ENCODE measurements at places on chromosomes 7 and 10. TPM values are rescaled to one million over a fixed set of nuclear protein-coding genes. Genes with fewer than 3 reads are reported as not detected.
A peak's percentile ranks its signal among the peaks of the same experiment; 100 is the strongest.

The VSTM2A gene
- total RNA-seq = not detected

The HHEX gene
- total RNA-seq = 12.2 TPM

The MRM2 gene
- 23.7 TPM for total RNA-seq

The ARHGEF5 gene
- total RNA-seq = 36.9 TPM

DNA sequence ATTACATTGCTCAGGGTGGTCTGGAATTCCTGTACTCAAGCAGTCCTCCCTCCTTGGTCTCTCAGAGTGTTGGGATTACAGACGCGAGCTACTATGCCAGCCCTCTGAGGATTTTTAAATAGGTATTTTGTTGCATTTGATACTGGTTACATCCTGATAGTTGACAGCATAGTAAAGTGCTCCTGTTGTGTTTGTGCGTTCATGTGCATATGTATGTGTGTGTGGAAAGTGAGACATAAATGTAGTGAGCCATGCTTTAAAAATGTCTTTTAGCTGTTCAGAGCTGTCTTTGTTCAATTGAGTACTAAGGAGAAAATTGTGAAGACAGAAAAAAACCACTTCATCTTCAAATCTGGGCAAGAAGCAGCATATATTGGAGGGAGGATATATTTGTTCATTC, 27.8 kb downstream of the ZNRF2 start:
- no peaks in the 10 kb centered on the region for H3K27me3 ChIP-seq
- H3K4me1 ChIP-seq = no peaks in the 10 kb centered on the region
- H3K36me3 ChIP-seq = no peaks in the 10 kb centered on the region

DNA sequence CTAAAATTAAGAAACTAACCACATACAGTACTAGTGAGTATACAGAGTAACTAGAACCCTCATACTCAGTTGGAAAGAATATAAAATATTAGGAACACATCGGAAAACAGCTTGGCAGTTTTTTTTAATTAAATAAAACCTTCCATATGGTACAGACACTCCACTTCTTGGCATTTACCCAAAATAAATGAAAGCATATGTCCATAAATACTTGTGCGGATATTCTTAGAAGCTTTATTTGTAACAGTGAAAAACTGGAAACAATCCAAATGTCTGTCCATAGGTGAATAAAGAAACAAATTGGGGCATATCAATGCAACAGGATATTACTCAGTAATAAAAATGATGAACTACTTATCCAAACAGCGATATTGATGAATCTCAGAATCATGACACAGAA, 410.0 kb downstream of the HTR7 start:
- no peak for DNase-seq
- no peaks in the 10 kb centered on the region for H3K4me1 ChIP-seq
- no peaks in the 10 kb centered on the region for H3K36me3 ChIP-seq
- H3K27ac ChIP-seq = no peak overlapping the region
- no peak overlapping the region for H3K4me3 ChIP-seq

- no peak overlapping the region for H3K4me3 ChIP-seq
- H3K36me3 ChIP-seq = no peaks in the 10 kb centered on the region
- H3K4me1 ChIP-seq = no peaks in the 10 kb centered on the region
- H3K27me3 ChIP-seq = peaks cover 13% of the 10 kb centered on the region
- DNase-seq = no peak
Observed at GRCh38 chr7:159023746-159024145, 120.9 kb downstream of the VIPR2 start.

- no peak overlapping the region for H3K27ac ChIP-seq
- peaks cover 9% of the 10 kb centered on the region for H3K4me1 ChIP-seq
- H3K4me3 ChIP-seq = no peak overlapping the region
- DNase-seq = no peak
- H3K27me3 ChIP-seq = no peaks in the 10 kb centered on the region
Observed at GRCh38 chr10:30645340-30645827, 15.8 kb upstream of the LYZL2 start.

DNA sequence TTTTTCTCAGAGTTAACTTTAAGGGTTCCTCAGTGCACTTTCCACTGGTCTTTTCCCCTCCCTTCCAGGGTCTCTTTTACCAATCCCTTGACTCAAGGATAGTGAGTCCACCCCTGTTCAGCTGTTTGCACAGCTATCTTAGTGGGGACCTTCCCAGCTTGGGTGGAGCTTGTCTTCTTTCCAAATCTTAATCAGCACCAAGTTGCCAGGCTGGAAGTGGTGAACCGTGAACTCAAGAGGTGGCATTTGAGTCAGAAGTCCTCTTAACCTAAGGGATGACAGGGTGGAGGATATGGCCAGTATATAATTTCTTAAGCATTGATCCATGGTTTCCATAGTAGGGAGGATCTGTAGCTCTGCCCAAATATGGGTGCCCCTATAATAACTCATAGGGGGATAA, 25.0 kb downstream of the MAPK8 start:
- no peaks in the 10 kb centered on the region for H3K36me3 ChIP-seq
- no peak overlapping the region for H3K4me3 ChIP-seq
- no peak overlapping the region for H3K27ac ChIP-seq
- peaks cover 7% of the 10 kb centered on the region for H3K4me1 ChIP-seq
- DNase-seq = no peak
- no peaks in the 10 kb centered on the region for H3K27me3 ChIP-seq

DNA sequence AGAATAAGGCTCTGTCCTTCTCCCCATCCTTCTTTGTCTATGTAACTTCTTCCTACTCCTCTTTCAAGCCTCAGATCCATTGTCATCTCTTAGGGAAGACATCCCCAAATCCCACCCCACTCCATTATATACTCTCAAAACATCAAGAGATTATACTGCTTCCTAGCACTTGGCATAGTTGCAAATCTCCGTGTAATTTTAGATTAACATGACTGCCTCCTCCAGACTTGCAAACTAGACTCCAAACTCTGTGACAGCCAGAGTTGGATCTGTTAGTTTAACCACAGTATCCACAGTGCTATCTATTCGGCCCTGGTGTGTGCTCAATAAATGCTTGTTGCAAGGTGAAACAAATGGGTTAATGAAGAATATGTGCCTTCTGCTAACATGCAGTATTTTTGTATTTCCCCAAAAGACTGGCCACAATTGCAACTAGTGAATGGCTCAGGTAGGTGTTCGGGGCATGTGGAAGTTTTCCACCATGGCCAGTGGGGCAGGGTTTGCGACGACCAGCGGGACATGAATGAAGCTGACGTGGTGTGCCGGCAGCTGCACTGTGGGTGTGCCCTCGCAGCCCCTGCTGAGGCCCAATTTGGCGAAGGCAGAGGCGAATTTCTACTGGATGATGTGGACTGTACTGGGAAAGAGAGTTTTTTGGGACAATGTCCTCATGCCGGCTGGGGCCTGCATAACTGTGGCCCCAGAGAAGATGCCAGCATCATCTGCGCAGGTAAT, 34.5 kb upstream of the C10orf120 start:
- no peaks in the 10 kb centered on the region for H3K4me1 ChIP-seq
- H3K36me3 ChIP-seq = no peaks in the 10 kb centered on the region
- H3K27ac ChIP-seq = no peak overlapping the region

DNA sequence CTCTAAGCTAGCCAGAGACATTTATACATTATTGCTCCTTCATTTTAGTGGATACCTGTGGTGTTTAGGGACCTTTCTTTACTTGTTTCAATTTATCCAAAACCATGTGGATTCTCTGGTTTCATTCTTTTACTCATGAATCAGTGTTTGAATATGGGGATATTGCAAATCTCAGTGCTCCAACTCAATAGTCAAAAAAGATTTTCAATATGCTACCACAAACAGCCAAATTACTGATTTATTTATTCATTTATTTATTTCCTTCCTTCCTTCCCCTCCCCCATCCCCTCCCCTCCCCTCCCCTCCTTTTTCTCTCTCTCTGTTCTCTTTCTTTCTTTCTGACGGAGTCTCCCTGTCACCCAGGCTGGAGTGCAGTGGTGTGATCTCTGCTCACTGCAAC, 253.1 kb upstream of the IMMP2L start:
- H3K27me3 ChIP-seq = no peaks in the 10 kb centered on the region
- no peaks in the 10 kb centered on the region for H3K4me1 ChIP-seq
- H3K27ac ChIP-seq = no peak overlapping the region
- no peak overlapping the region for H3K4me3 ChIP-seq

DNA sequence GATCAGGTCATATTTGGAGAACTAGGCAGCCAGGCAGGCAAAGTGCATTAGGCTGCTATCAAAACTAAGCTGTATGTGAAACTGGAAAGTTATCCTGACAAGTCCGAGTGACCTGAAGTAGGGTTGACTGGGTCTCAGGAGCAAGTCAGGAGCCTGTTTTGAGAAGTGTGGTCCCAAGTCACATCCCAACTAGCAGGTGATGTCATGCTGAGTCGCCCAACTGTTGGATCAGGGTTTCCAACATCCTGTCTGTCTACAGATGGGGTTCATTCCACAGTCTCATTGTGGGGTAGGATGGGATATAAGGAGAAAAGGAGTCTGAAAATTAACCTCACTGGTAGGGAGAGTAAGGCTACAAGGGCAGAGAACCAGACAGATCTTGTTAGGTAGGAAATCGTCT, 27.0 kb downstream of the SLC26A4 start:
- no peak overlapping the region for H3K4me3 ChIP-seq
- no peak overlapping the region for H3K27ac ChIP-seq
- no peaks in the 10 kb centered on the region for H3K36me3 ChIP-seq

DNA sequence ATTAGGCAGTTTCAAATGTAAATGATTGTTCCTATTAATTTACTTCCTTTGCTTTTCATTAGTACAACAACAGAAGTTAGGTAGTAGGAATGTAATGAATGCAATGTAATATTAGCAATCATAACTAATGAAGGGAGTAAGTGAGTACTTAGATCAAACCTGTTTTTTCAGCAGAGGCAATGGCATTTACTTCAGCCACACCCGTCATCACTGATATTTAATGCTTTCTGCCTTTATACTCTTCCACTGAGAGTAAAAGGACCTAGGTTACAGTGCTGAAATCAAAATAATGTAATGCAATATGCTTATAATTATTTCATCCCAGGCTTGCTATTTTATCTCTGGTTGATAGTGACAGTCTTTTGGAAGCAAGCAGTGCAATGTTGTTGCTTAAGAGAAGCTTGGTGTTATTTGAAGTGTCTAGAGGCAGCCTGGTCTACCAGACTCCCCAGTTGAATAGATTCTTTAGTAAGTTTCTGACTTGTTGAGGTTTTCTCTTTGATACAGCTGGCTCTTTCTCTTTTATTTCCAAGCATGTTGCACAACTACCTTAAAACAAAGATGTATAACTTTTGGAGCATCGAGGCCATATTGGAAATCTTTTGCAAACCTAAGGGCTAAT, 149.4 kb downstream of the RNLS start:
- H3K4me3 ChIP-seq = no peak overlapping the region
- H3K4me1 ChIP-seq = no peaks in the 10 kb centered on the region
- H3K27ac ChIP-seq = no peak overlapping the region
- H3K27me3 ChIP-seq = no peaks in the 10 kb centered on the region

DNA sequence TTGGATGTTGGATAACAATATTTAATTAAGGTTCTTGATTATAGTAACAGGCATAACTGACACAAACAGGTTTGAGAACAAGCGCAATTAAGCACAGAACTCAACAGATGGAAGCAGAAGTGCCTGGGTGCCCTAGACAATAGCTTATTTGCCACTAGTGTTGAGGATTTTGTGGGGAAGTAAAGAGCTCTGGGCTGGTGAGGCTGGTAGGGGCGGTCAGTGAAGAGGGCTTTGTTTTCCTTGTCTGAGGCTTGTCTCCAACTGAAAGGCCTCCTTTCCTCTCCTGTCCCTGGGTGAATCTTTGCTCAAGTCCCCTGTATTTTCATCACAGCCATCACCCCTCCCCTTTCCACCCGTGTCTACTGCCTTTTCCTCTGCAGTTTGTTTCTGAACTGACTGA, 104.6 kb downstream of the KAT6B start:
- peak overlapping the region; percentile 14 for H3K27ac ChIP-seq
- no peak for DNase-seq
- no peaks in the 10 kb centered on the region for H3K27me3 ChIP-seq
- H3K4me3 ChIP-seq = no peak overlapping the region
- peaks cover 54% of the 10 kb centered on the region for H3K4me1 ChIP-seq
- no peaks in the 10 kb centered on the region for H3K36me3 ChIP-seq

DNA sequence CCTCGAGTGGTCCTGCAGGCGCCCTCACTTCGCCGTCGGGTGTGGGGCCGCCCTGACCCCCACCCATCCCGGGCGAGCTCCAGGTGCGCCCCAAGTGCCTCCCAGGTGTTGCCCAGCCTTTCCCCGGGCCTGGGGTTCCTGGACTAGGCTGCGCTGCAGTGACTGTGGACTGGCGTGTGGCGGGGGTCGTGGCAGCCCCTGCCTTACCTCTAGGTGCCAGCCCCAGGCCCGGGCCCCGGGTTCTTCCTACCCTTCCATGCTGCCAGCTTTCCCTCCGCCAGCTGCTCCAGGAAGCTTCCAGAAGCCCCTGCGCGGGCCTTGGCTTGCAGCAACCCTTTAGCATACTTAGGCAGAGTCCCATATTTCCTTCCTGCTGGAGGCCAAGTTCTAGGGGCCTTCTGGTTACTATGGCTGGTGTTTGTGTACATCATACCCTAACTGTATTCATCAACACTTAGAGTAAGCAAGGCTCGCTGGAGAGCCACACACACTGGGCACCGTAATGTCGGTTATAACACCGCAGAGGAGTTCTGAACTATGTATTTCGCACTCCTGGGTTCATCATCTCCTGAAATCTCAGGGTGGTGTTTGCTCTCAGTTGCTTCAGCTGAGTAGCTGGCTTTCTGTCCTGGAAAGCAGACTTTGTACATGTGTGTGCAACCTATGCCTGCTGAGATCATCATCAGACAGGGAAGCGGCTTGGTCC, 471 bp downstream of the MGMT start:
- H3K27me3 ChIP-seq = no peaks in the 10 kb centered on the region
- peak overlapping the region; percentile 90 for H3K4me3 ChIP-seq
- H3K4me1 ChIP-seq = peaks cover 8% of the 10 kb centered on the region

DNA sequence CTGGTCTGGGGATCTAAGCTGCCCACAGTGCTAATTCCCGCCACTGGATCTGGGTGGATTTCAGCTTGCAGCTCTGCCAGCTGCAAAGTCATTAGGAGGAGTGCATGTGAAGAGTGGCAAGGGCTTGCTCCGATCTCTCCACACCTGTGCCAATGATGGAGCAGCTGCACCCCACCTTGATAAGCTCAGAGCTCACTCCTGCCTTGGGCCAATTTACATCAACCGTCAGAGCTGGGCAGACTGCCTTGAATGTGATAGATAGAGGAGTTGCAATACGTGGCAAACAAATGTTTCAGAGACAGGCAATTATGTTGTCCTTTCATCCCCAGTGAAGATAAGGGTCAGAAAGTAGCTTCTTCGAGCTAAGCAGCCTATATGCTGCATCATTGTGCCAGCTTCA, 379.9 kb downstream of the SH2D4B start:
- no peaks in the 10 kb centered on the region for H3K27me3 ChIP-seq
- no peak overlapping the region for H3K4me3 ChIP-seq
- H3K36me3 ChIP-seq = no peaks in the 10 kb centered on the region
- no peaks in the 10 kb centered on the region for H3K4me1 ChIP-seq
- no peak for DNase-seq
- H3K27ac ChIP-seq = no peak overlapping the region

GRCh38 chr10:2791774-2792443, 275.4 kb upstream of the PFKP start:
- DNase-seq = no peak
- H3K27me3 ChIP-seq = no peaks in the 10 kb centered on the region
- H3K36me3 ChIP-seq = no peaks in the 10 kb centered on the region
- no peak overlapping the region for H3K4me3 ChIP-seq

GRCh38 chr7:29035044-29035740, 77.1 kb upstream of the TRIL start:
- peaks cover 3% of the 10 kb centered on the region for H3K4me1 ChIP-seq
- no peak overlapping the region for H3K27ac ChIP-seq
- H3K36me3 ChIP-seq = no peaks in the 10 kb centered on the region
- no peak for DNase-seq
- H3K4me3 ChIP-seq = no peak overlapping the region
- no peaks in the 10 kb centered on the region for H3K27me3 ChIP-seq
